ENCODE measurements at places on chromosomes 7 and 10.

GRCh38 chr7:140903741-140904480 is 20.8 kb downstream of the BRAF start:
- DNase-seq, result no peak

GRCh38 chr10:123965973-123966895 is 74.6 kb upstream of the CPXM2 start:
- DNase-seq, result no peak

DNA sequence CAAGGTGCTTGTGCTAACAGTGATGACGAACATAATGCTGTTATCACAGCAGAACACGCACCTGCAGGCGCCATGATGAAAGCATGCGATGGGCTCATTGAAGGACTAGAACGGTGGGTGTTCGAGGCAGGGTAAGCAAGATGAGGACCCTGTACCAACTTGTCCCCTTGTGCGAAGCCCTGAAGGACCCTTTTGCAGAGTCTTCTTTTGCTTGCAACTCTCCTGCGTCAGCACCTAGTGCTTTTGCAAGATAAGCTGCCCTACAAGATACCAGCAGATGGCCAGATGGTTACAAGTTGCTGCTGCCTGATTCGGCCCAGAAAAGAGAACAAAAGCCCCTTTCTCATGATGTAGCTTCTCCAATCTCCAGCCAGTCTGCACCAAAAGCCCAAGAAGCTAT is 4.2 kb upstream of the IL15RA start:
- no peak for DNase-seq

GRCh38 chr10:4127518-4128315 is 342.7 kb upstream of the KLF6 start:
- peak; percentile 80 for DNase-seq

DNA sequence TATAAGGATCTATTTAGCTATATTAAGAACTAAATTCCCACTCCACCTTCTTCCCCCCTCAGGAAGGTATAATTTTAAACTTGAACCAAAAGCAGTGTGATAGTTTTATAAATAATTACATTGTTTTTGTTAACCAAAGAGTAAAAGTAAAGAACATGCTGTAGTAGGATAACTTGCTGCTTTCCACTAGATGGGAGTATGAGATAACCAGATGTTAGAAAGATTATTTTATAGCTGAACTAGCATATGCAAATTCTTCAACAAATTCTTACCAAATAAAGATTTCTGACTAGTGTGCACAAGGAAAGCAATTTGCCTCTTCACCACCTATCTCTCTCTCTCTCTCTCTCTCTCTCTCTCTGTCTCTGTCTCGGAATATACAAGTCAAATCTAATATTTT is 31.8 kb downstream of the TES start:
- DNase-seq, result no peak

- no peak for DNase-seq
Observed at GRCh38 chr7:27163288-27164044, 1.9 kb downstream of the HOXA9 start.

DNA sequence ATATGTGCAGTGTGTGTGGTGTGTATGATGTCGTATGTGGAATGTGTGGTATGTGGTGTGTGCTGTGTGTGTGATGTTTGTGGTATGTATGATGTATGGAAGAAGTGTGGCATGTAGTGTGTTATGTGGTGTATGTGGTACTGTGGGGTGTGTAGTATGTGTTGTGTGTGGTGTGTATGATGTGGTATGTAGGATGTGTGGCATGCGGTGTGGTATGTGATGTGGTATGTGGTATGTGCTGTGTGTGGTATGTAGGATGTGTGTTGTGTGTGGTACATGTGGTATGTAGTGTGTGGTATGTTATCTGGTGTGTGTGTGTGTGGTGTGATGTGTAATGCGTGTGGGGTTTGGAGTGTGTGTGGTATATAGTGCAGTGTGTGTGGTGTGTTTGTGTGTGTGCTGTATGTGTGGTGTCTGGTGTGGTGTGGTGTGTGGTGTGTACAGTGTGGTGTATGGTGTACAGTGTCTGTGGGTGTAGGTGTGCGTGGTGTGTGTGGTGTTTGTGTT is 129.6 kb downstream of the ATP6V0E2 start:
- no peak for DNase-seq

DNA sequence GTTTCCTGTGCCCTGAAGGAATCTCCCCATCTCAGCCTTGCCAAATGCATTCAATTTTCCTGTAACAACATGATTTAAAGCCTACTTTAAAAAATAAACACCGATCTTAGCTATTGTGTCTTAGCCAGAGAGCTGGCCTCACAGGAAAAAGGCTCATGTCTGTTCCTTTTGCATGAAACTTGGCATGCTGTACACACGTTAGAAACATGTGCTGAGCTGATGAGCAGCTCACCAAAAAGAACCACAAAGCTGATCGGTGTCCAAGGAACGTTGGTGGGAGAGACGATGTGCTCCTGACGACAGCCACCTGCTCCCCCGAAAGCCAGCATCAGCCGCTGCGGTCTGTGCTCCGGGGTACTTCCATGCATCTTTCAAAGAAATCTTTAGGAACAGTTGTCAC is 135.9 kb downstream of the ADARB2 start:
- DNase-seq, result no peak

- DNase-seq, result no peak
Observed at GRCh38 chr7:28580665-28581064, 168.3 kb downstream of the CREB5 start.

DNA sequence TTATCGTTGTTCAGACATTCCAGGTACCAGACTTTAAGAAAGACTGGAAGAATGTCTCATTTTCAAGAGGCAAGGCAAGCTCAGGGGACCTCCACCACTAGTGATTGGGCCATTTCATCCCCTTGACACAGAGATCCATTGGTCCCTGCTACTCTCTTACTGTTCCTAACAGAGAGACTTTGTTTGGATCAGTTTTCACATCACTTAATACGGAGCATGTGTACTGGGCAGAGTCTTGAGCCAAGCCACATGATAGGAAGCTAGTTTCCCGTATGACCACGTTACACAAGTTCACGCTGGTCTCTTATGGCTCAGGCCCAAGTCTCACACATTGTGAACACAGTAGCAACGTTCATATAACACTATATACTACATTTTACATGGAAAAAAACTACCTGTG is 269.9 kb downstream of the BAMBI start:
- no peak for DNase-seq

GRCh38 chr7:130452951-130453350 is 12.1 kb upstream of the CEP41 start:
- no peak for DNase-seq

- DNase-seq, result no peak
Observed at GRCh38 chr7:105519353-105519752, 2.7 kb downstream of the PUS7 start.

DNA sequence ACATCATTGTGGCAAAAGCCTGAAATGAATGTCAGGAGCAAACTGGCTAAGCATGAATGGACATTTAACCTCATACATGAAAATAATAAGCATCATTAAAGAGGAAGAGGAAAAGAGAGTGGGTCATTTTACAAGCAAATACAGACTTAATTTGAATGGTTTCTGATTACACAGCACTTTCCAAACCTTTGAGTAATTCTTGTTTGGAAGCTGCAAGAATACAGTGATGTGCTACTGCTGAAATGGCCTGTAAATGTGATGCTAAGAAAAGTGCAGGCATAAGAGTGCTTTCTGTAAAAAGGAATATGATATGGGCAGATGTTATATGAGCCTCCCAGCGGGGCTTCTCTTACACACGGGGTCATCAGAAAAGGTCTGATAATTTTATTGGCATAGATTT is 30.2 kb downstream of the TAS2R16 start:
- DNase-seq, result no peak

- DNase-seq, result no peak
Observed at GRCh38 chr7:150740053-150740452, 2.8 kb downstream of the GIMAP5 start.

DNA sequence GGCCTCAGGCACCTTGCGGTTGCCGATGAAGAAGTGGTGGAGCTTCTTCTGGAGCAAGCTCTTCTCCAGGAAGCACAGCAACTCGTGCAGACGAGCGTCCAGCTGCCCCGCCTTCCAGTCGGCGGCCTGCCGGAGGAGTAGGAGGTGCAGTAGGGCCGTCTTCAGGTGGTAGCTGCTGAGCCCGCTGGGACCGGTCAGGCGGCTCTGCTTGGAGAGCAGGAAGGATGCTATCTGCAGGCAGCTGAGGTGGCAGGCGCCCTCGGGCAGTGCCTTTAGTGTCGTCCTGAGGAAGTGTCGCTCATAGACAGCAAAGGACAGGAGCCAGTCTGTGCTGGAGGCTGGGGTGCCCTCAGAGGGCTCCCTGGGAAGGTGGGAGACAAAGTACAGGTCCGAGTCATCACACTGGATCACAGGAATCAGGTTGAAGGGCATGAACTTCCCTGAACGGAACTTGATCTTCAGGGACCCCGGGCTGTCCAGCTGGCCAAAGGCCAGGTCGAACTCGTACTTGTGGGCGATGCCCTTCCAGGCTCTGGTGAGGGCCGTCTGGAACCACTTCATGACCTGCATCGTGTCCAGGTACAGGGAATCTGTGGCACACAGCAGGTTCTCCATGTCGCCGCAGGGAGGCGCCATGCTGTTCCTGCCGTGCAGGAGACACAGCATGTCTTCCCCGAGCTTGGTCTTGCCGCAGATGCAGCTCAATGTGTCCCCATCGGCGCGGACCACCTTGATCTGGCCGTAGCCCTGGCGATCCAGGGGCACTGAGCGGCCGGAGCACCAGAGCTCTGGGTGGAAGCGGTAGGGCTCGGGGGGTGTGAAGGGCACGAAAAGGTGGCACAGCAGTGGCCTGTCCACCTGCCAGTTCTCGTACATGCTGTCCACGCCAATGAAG is 23.4 kb downstream of the ITPRIP start:
- DNase-seq, result no peak

- no peak for DNase-seq
Observed at GRCh38 chr10:22505911-22506685, 160.8 kb downstream of the SPAG6 start.

DNA sequence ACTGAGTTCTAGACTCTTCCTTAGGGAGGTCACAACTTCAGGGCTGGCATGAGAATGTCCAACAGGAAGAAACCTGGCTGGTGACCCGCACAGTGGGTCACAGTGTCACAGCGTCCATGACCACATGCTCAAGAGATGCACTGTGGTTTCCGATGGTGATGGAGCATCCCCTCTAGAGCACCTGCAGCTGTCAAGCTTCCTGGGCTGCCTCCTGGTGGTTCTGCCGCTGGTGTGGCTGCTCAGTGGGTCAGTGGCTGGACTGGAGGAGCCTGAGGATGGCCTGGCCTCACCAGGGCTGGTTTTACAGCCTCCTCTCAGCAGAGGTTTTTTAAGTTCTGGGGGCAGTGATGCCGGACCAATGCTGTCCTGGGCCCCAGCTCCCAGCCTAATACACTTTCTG is 149.3 kb downstream of the SH3PXD2A start:
- DNase-seq, result no peak

GRCh38 chr7:151744656-151745638 is 132.0 kb downstream of the PRKAG2 start:
- peak; percentile 44 for DNase-seq

DNA sequence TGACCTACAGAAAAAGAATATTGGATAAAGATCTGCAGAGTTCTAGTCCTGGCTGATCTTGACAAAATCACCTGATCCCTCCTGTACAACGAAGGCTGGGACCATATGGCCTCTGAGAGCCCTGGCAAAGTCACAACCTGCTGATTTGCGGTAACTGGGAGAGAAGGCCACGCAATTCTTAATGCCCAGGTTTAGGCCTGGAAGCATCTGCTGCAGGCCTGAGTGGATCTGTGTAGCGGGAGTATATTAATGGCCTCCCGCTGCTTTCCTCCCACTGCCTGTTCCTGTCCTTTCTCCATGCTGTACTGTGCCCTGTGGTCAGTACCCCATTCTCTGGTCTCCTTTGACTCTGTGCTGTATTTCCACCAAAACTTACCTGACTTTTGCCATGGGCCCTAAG is 24.2 kb downstream of the AKR1B1 start:
- DNase-seq, result no peak

GRCh38 chr7:45157653-45158401 is at the start of gene RAMP3:
RAMP3 (plus strand) TSS chr7:45157791; CDS start chr7:45157829, 38 bp downstream.
- no peak for DNase-seq

DNA sequence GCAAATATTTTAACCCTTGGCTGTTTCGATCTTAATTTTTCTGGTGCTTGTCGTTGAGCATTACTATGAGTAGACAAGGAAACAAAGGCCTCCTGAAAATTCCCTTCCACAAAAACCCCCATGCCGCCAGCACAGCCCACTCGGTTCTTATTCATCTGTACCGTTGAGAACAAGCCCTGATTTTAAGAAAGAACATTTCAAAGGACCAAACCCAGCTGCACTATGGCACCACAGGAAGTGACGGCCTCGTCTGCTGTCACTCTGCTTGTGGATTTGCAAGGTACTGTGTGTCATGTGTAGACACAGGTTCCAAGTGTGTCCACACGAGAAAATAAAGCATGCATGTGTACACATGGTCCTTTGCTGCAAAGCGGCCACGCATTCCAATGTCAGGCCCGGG is 285.2 kb downstream of the DNAJB6 start:
- DNase-seq, result no peak

DNA sequence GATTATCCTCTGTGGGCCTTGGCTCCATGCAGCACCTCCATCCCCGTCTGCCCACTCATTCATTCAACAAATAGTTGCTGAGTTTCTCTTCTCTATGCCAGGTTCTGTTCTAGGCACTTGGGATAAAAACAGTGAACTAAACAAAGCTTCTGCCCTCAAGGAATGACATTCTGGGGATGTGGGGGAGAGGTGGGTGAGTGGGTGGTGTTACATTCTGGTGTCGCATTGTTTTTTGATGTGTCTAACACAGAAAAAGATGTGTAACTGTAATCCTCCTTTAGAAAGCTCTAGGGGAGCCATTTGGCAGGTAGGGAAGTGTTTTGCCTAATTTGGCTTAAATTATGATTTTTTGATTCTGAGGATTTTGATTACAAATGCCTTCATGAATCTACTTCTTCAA is 21.4 kb downstream of the AUTS2 start:
- no peak for DNase-seq

- no peak for DNase-seq
Observed at GRCh38 chr10:96973809-96974747, 142.0 kb downstream of the LCOR start.

DNA sequence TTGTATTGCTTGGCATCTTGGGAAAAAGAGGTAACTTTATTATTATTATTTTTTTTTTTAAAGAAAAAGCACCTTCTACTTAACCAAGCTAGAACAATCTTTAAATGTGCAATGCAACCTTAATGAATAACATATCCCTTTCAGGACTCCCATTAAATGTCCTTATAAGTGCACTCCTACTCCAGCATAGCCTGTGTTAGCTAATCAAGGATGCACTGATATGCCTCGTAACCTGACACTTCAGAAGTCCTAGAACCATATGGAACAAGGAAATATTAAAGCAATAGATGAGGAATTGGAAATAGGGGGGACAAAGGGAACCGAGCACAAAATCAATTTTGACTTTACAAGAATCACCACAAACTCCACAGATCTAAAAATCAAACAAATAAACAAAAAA is 522.4 kb downstream of the PARD3 start:
- DNase-seq, result no peak
